ENCODE measurements at places on chromosomes 11 and 22. TPM values are rescaled to one million over a fixed set of nuclear protein-coding genes. Genes with fewer than 3 reads are reported as not detected.
A peak's percentile ranks its signal among the peaks of the same experiment; 100 is the strongest.

TEX12 gene
- total RNA-seq: not detected

TIMP3 gene
- total RNA-seq: not detected

TPBGL gene
- not detected for total RNA-seq

MRGPRX3 gene
- total RNA-seq: not detected

ANO9 gene
- 78.9 TPM for total RNA-seq

SCUBE2 gene
- total RNA-seq: not detected

KCNA4 gene
- total RNA-seq: not detected

MRGPRX4 gene
- total RNA-seq: not detected

TSPAN32 gene
- 39.7 TPM for total RNA-seq

FAM227A gene
- 0.89 TPM for total RNA-seq

GRCh38 chr11:125111001-125111342 is 454 bp downstream of the TMEM218 start:
- H3K27me3 ChIP-seq: peaks cover 2% of the 10 kb centered on the region
- peaks cover 18% of the 10 kb centered on the region for H3K4me1 ChIP-seq
- H3K27ac ChIP-seq: peak overlapping the region; percentile 94
- H3K36me3 ChIP-seq: peaks cover 6% of the 10 kb centered on the region
- peak overlapping the region; percentile 93 for H3K4me3 ChIP-seq
- peak; percentile 35 for DNase-seq

GRCh38 chr11:77351281-77351886 is 49.9 kb upstream of the GDPD4 start:
- H3K36me3 ChIP-seq: peaks cover 20% of the 10 kb centered on the region
- H3K27ac ChIP-seq: no peak overlapping the region
- H3K4me3 ChIP-seq: no peak overlapping the region
- no peaks in the 10 kb centered on the region for H3K27me3 ChIP-seq
- DNase-seq: no peak
- H3K4me1 ChIP-seq: no peaks in the 10 kb centered on the region

DNA sequence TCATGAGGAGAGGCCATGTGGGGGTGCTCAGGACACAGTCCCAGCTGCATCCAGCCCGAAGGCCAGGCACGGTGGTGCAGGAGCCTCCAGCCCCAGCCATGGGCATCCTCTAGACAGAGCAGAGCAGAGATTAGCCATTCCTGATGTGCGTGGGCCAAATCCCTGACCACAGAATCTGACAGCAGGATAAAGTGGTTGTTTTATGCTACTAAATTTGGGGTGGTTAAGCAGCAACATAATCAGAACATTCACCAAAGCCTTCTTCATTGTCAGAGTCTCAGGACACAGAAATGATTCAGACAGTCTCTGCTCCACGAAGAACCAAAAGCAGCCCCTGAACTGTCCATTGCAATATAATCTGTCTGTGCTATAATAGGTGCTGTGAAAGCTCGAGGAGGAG is 19.7 kb downstream of the RASD2 start:
- no peak for DNase-seq
- peaks cover 6% of the 10 kb centered on the region for H3K4me1 ChIP-seq
- H3K36me3 ChIP-seq: no peaks in the 10 kb centered on the region

GRCh38 chr11:20010851-20011225 is 149.4 kb downstream of the DBX1 start:
- no peak overlapping the region for H3K27ac ChIP-seq
- no peak overlapping the region for H3K4me3 ChIP-seq
- DNase-seq: no peak

- H3K4me1 ChIP-seq: no peaks in the 10 kb centered on the region
- H3K27ac ChIP-seq: no peak overlapping the region
- peaks cover 2% of the 10 kb centered on the region for H3K36me3 ChIP-seq
- H3K4me3 ChIP-seq: no peak overlapping the region
- DNase-seq: no peak
These were observed 109.3 kb downstream of the ARFGAP2 start for GRCh38 chr11:47067401-47067800.

DNA sequence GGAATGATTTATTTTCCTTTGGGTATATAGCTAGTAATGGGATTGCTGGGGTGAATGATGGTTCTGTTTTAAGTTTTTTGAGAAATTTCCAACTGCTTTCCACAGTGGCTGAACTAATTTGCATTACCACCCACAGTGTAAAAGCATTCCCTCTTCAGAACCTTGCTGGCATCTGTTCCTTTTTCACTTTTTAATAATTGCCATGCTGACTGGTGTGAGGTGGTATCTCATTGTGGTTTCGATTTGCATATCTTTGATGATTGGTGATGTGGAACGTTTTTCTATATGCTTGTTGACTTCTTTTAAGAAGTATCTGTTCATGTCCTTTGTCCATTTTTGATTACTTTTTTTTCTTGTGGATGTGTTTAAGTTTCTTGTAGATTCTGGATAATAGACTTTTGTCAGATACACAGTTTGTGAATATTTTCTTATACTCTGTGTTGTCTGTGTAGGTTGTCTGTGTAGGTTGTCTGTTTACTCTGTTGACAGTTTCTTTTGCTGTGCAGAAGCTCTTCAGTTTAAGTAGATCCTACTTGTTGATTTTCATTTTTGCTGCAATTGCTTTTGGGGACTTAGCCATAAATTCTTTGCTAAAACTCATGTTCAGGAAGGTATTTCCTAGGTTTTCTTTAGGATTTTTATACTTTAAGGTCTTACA is 291.8 kb upstream of the DDI1 start:
- H3K27me3 ChIP-seq: no peaks in the 10 kb centered on the region
- H3K27ac ChIP-seq: no peak overlapping the region
- no peaks in the 10 kb centered on the region for H3K36me3 ChIP-seq
- no peak overlapping the region for H3K4me3 ChIP-seq

DNA sequence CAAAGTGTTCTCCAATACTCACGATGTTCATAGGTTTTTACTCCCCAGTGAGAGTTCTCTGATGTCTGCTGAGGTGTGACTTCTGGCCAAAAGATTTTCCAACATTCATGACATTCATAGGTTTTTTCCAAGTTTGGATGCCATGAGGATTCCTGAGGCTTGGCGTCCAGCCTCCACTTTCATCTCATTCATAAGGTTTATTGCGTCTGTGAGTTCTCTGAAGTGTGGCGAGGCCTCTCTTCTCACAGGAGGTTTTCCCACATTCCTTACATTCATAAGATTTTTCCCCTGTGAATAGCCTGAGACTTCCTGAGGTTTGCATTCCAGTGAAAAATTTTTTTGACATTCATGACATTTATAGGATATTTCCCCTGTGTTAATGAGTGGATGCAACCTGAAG is 1014.1 kb downstream of the LRRC4C start:
- no peaks in the 10 kb centered on the region for H3K36me3 ChIP-seq
- no peaks in the 10 kb centered on the region for H3K27me3 ChIP-seq
- no peak overlapping the region for H3K4me3 ChIP-seq
- no peak overlapping the region for H3K27ac ChIP-seq
- H3K4me1 ChIP-seq: no peaks in the 10 kb centered on the region
- no peak for DNase-seq

GRCh38 chr22:37276776-37277175 is 5.5 kb upstream of the CYTH4 start:
- H3K4me3 ChIP-seq: no peak overlapping the region
- H3K27ac ChIP-seq: no peak overlapping the region
- no peak for DNase-seq
- H3K4me1 ChIP-seq: peaks cover 73% of the 10 kb centered on the region
- H3K36me3 ChIP-seq: no peaks in the 10 kb centered on the region

DNA sequence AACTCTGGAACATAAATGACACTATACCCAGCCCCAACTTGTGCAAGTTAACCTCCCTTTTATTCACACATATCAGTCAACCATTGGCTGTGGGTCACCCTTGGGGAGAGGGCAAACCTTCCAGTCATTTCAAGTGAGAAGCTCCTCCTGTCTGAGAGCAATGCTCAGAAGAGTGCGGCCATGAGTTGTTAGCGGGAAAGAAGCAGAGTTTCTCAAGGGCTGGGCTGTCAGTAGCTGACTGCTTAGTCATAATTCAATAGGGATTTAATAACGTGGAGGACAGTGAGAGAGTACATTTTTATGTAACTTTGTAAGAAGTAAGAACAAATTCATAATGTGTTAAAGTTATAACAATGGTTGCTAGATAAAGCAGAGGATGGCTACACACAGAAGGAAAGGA is 5.1 kb downstream of the PATE2 start:
- H3K27me3 ChIP-seq: peaks cover 10% of the 10 kb centered on the region
- no peak for DNase-seq
- no peak overlapping the region for H3K4me3 ChIP-seq
- H3K27ac ChIP-seq: no peak overlapping the region
- H3K36me3 ChIP-seq: no peaks in the 10 kb centered on the region

DNA sequence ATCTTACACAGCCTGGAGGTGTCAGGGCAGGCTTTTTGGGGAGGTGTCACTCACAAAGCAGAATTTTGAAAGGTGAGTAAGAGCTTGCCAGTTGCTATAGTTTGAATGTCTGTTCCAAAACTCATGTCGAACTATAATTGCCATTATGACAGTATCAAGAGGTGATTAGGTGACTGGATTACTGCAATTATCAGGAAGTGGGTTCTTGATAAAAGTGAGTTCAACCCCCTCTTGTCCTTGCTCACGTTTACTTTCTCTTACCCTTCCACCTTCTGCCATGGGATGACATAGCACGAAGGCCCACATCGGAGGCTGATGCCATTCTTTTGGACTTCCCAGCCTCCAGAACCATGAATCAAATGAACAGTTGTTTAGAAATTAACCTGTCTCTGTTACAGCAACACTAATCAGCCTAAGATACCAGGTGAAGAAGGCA is 4.7 kb upstream of the C11orf86 start:
- peaks cover 4% of the 10 kb centered on the region for H3K27me3 ChIP-seq
- no peak overlapping the region for H3K27ac ChIP-seq
- DNase-seq: no peak
- H3K4me3 ChIP-seq: no peak overlapping the region
- no peaks in the 10 kb centered on the region for H3K36me3 ChIP-seq

DNA sequence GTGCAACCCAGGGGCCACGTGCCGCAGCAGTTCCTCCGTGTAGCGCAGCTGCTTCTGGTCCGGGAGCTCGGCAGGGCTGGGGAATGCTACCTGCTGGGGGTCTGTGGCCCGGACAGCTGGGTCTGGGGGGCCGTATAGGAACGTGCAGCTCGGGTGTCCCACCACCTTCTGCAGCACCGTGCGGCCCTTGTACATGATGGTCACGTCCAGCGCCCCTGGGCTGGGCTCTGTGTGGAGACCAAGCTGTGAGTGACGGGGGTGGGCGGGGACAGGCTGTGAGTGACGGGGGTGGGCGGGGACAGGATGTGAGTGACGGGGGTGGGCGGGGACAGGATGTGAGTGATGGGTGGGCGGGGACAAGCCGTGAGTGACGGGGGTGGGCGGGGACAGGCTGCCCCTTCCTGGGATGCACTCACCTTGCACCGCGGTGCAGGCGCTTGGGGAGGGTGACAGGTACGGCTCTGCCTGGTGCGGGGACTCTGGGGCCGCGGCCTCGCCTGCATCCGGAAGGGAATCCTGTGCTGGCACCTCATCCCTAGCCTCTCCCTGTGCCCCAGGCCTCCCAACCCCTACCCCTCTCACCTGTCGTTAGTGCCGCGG is 2.3 kb downstream of the IRF7 start:
- peak; percentile 89 for DNase-seq
- H3K4me1 ChIP-seq: peaks cover 30% of the 10 kb centered on the region
- peaks cover 37% of the 10 kb centered on the region for H3K36me3 ChIP-seq
- H3K27me3 ChIP-seq: no peaks in the 10 kb centered on the region
- H3K4me3 ChIP-seq: peak overlapping the region; percentile 95
- peak overlapping the region; percentile 90 for H3K27ac ChIP-seq

DNA sequence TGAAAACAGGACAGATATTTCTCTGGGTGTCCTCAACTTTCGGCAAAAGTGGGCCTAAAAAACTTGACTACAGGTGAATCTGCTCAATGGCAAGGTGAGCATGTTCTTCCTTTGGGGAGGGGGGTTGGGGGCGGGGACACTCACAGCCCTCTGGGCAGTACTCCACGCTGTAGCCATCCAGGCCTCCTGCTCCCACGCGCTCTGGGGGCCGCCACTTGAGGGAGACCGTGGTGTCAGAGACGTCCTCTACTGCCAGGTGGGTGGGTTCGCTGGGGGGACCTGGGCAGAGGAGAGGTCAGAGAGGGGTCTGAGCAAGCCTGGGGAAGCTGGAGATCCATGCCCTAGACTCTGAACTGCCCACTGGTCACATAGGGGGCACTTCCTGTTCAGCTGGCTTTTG is 16.8 kb downstream of the MYBPC3 start:
- H3K4me1 ChIP-seq: no peaks in the 10 kb centered on the region
- no peak for DNase-seq
- no peaks in the 10 kb centered on the region for H3K27me3 ChIP-seq
- H3K36me3 ChIP-seq: no peaks in the 10 kb centered on the region

DNA sequence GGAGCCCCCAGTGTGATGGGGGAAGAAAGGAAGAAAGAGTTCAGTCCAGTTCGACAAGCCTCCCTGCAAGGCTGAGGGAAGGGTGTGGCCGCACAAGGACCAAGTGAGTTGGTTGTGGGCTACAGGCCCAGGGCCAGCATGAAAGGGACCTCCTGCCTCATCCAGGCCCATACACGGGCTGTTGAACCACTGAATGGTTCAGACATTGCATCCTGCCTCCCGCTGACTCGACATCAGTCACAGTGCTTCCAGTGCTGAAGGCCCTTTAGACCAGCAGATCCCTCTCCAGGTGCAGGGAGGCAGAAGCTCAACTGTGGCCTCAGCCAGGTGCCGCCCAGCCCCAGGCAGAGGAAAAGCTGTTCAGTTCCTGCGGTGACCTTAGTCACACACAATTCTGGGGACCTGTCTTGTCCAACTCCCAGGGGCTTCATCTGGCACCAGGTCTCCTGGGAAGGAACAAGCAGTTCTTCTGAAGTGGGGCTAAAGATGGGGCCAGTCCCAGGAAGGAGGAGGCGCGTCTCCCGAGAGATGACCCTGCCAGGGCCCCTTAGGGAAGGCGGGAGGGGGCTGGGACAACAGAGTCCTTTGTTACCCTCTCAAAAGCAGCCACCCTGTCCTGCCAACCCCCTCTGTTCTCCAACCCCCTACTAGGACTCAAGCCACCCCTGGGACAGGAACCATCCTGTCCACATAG is 6.6 kb downstream of the ARRB1 start:
- H3K27ac ChIP-seq: peak overlapping the region; percentile 73
- peaks cover 28% of the 10 kb centered on the region for H3K36me3 ChIP-seq
- DNase-seq: no peak
- H3K4me3 ChIP-seq: no peak overlapping the region
- H3K27me3 ChIP-seq: no peaks in the 10 kb centered on the region

DNA sequence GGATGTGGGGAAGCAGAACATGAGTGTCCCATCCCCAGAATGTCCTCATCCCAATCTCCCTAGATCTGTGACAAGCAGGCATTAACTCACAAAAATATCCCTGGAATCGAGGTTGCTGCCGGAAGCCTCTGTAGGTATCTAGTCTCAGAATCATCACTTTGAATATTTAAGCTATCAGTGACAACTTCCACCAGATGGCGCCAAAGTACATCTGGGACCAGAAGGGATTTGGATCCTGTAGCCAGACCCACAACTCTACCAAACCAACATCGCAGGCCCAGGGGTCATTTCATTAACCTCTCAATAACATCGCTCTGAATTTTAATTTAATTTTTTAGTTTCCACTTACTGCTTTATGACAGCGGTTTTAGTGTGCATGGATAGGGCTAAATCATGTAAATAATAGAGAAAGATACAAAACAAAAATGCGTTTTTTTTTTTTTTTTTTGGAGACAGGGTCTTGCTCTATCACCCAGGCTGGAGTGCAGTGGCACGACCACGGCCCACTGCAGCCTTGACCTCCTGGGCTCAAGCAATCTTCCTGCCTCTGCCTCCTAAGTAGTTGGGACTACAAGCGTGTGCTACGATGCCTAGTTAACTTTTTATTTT is 1.1 kb upstream of the EXT2 start:
- no peaks in the 10 kb centered on the region for H3K36me3 ChIP-seq
- H3K27me3 ChIP-seq: peaks cover 12% of the 10 kb centered on the region
- H3K4me3 ChIP-seq: peak overlapping the region; percentile 16
- no peak overlapping the region for H3K27ac ChIP-seq
